Activated CD4-positive, alpha-beta T cell treated with anti-CD3 and anti-CD28 coated beads, Interleukin-2, amount 50 U/mL, for 24 hours (primary cell): ENCODE measurements at places on chromosomes 2 and 18.

DNA sequence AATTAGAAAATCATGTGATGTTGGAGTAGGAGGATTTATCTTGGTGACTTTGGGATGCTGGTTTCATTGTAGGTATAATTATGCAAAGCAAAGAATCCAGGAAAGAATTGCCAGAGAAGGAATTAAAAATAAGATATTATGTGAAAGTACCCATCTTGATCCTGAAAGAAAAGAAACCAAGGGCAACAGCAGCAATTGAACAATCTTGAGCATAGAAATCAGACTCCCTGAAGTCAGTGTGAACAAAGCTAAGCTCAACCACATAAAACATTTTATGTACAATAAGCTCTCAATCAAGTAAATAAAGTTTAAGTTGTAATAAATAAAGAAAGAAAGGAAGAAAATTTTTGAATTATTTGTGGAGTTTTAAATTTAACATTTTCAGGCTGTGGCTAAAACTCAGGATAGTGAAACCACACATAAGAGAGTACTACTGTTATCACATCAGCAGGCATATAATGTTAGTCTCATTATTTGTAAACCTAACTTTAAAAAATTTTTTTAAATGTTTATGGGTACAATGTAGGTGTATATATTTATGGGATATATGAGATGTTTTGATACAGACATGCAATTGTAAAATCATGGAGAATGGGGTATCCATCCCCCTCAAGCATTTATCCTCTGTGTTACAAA lies 32.8 kb upstream of the GPR55 start:
- DNase-seq: no peak

GRCh38 chr18:75223687-75224347 lies 13.2 kb downstream of the TSHZ1 start:
- DNase-seq: no peak

- DNase-seq: no peak
These were observed 72.6 kb downstream of the AOX1 start for GRCh38 chr2:200658278-200658864.

GRCh38 chr18:8373486-8373885 lies 235.8 kb upstream of the RAB12 start:
- no peak for DNase-seq

DNA sequence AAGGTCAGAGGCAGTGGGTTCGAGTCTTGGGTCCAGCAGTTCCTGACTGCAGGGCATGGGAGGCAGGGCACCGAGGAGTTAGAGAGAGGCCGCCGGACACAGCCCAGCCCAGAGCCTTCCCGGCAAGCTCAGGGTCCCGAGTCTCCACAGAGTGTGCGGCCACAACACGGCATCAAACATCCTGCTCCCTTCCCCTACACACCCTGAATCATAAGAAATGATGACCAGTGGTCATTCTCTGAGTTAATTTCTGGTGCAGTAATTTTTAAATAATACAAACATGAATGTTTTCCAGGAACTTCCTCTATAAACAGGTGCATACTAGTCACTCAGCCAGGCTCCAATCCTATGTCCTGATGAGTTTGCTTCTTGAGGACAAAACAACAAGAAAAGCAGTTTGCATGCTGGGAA lies 118.0 kb downstream of the PXDN start:
- no peak for DNase-seq
